ENCODE measurements at places on chromosomes 12 and 14.

GRCh38 chr14:39368261-39368959 is 63.8 kb downstream of the FBXO33 start:
- DNase-seq: peak; percentile 88

DNA sequence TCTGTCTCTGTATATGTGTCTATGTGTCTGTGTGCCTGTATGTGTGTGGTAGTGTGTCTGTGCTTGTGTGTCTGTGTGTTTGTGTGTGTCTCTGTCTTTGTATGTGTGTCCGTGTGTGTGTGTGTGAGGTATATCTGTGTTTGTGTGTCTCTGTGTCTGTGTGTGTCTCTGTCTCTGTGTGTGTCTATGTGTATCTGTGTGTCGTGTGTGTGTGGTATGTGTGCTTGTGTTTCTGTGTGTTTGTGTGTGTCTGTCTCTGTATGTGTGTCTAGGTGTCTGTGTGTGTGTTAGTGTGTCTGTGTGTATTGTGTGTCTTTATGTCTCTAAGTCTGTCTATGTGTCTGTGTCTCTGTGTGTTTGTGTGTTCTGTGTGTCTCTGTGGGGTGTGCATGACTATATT is 158.6 kb downstream of the TMEM121 start:
- no peak for DNase-seq

DNA sequence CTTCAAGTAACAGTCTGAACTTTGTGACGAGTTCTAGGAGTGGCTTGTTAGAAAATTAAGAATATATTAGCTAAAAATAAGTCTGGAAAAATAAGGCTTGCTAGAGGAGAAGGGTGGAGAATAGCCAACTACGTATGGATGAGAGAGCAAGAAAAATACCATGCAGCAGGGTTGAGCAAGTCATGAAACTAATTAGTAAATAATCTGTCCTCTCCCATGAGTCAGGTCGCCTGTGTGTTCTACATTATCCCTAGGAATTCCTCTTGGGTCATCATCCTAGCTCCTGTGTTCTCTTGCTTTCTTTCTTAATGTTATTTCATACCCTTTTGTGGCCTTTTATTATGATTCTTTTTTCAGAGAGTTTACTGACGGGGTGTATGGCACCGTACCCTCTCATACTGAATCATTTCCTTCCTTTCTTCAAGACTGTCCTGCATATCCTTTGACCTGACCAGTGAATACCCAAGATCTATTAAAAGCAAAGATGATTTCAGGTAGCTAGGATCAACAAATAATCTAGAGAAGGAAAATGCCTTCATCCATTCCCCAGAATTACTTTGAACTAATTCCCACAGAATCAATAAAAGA is 177.2 kb upstream of the NPAS3 start:
- no peak for DNase-seq

GRCh38 chr14:90456551-90456950 is 59.7 kb downstream of the CALM1 start:
- peak; percentile 52 for DNase-seq

All from cerebellar cortex (tissue), 1 donor.